HCT116 (cell line): ENCODE measurements at places on chromosomes 2 and 18.

- DNase-seq = no peak
Measured at GRCh38 chr2:140442319-140442718, 1662.1 kb upstream of the NXPH2 start.

- no peak for DNase-seq
Measured at GRCh38 chr2:218290316-218291261, 1.7 kb downstream of the TMBIM1 start.

DNA sequence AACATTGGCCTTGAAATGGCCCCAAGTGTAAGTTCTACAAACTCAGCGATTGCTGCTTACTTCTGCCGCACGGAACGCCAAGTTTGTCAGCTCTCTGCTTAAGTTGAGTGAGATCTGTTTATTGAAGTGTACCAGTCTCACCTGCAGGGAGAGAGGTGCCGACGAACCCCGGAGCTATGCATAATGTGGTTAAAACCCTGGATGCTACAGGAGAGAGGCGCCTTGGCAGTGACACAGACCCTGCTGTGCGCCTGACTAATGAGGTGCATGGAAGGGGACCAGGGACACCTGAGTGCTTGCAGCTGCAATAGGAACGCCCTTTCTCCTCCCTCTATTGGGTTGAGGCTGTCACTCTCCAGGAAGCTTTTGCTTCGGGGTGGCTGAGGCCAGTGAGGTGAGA, 979 bp downstream of the SLC9A2 start:
- DNase-seq = no peak

DNA sequence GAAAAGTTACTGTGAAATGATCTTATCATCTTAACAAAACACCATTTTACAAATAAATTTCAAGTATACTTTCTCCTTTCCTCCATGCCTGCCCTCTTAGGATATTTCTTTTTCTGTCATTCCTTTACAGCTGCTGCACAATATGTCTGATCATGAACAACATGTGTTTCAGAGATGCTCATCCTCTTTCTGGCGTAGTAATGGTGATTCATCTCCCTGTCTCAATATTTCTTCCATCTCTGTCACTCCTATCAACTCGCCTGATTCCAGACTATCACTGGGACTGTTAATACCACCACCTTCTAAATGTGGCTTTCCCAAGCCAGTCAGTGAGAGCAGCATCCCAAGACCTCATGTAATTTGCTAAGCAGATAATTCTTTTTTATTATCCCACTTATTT, 290.5 kb downstream of the GULP1 start:
- DNase-seq = no peak

DNA sequence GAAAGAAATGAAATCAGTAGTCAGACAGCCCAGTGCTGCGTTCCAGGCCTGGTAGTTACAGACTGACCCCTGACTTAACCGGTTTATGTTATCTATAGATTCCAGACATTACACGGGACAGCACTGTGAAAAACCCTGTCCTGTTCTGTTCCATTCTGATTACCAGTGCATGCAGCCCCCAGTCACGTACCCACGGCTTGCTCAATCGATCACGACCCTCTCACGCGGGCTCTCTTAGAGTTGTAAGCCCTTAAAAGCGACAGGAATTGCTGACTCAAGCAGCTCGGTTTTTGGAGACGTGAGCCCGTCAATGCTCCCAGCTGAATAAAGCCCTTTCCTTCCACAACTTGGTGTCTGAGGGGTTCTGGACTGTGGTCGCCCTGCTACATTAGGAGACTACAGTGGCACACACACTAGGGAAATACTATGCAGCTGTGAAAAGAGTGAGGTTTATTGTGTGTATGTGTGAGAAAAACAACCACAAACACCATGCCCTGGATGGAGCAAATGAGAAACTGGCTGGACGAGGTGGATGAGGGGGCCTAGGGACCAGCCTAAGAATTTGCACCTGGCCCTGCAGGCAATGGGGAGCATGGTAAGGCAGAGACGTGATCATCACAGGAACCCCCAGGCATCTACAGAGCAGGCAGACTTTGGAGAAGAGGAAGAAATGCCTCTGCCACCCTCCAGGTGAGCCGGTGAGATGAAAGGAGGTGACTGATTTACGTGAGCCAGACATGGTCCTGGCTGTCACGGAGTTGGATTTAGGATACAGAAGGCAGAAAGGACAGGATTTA, 49.1 kb upstream of the SEMA4C start:
- no peak for DNase-seq

DNA sequence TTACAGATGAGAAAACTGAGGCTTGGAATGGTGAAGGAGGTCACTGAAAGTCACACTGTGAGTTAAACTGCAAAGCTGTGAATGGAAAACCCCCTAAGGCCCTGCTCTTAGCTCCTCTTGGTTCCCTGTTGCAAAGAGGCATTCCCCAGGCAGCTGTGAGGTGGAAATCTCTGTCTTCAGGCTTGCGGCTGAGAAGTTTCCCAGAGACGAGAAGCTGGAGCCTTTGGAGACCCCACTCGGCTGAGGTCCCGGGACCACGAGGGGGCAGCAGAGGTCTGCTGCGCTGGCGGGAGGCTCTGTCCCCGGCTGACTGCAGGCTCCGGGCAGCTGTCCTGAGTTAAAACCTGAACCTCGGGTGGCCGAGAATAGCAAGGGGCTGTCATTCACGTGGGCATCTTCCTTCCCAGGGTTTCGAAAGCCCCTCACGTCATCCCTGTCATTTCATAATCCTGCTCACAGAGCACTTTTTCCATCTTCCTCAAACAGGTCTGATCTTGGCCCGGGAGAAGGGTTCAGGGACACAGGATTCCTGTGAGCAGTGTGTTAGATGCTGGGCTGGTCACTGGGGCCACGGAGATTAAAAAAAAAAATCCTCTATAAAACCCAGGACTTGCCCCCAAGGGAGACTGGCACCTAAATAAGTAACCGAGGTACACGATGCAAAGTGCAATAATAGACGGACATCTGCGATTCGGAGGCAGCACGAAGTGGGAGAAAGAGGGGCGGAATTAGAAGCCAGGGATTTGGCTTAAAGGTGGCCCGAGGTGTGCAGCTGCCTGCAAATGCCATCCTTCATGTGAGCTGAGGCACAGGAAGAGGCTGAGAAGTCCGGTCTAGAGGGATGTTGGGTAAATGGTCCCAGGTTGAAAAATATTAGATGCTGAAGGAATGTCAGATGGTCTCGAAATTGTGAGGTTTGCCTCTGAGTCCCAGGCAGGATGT, 24.6 kb upstream of the ATOH8 start:
- peak; percentile 39 for DNase-seq

- no peak for DNase-seq
Measured at GRCh38 chr18:58766946-58767345, 95.7 kb downstream of the MALT1 start.

- no peak for DNase-seq
Measured at GRCh38 chr2:10449838-10450691, 1.9 kb upstream of the ODC1 start.
